Posterior cingulate gyrus (tissue), 11 donors: ENCODE measurements at places on chromosomes 4 and X.

DNA sequence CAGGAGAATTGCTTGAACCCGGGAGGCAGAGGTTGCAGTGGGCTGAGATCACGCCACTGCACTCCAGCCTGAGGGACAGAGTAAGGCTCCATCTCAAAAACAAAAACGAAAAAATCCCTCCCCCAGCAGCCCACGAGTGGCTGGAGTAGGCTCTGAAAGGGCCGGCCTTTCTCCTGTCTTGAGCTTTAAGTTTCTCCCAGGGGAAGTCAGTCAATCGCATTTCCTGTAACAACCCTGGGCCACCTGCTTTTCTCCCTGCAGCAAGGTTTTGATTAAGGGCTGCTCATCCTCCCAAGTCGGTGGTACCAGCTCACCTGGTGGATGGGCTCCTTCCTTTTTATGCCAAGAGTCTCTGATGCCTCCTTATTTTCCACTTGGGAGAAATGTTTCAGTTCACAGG is 2.0 kb upstream of the NYX start:
- no peak for DNase-seq

GRCh38 chrX:15343075-15343476 is 7.8 kb upstream of the PIGA start:
- DNase-seq, result no peak

GRCh38 chr4:13129095-13129494 is 355.0 kb downstream of the RAB28 start:
- no peak for DNase-seq

DNA sequence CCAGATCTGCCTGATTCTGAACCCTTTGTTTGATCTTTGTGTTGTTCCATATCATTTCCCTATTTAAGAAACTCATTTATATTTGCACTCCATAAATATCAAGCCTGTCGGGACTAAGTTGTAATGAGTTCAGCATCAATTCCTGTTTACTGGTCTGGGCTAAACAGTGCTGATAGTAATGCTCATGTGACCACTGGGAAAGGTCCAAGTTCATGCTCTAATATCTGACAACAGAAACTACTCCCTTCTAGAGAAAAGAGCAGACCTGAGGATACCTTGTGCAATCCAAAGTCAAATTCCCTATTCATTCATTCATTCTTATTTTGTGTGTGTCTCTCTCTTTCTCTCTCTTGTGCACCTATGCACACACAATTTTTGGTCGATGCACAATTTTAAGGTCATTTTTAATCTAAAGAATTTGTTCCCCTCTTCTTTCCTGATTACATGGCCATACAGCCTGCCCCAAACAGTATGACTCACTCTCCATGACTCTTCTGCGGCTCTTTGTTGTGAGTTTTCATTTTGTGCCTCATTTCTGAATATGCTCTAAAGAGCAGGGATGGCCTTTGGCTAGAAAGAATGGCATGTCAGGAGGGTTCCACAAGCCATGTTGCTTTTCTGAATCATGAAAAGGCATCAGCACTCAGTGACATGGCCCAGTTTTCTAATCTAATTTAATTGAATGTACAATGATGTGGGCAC is 664.3 kb downstream of the RPA4 start:
- no peak for DNase-seq

DNA sequence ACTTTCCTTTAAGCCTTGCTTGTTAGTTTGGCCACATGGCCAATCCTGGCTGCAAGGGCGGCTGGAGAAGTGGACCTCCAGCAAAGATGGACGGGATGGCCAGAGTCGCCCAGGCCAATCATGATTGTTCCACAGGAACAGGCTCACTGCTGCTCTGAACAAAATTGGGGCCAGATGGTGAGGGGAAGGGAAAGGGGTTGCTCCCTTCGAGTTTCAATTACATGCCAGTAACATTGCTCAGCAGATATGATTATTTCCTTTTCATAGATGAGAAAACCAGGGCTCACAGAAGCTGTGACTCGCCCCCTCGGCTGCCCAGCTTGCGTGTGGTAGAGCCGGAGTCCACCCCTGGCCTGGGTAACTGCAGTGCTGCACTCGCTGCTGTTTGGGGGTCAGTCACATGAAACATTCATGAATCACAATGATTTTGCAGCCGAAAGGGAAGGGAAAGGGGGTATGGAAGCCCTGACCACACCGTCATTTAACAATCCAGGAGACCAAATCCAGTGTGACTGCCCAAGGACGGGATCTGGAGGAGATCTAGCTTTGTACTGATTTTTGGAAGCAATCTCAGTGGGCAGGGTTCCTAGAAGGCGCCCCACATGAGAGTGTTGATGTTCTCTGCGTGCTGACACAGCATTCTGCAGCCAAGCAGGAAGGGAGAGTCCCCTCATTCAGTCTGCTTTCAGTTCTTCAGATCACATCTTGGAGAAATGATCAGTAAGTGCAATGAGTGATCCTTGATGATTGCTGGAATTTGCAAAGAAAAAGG is 77.3 kb upstream of the MSX1 start:
- DNase-seq, result no peak

DNA sequence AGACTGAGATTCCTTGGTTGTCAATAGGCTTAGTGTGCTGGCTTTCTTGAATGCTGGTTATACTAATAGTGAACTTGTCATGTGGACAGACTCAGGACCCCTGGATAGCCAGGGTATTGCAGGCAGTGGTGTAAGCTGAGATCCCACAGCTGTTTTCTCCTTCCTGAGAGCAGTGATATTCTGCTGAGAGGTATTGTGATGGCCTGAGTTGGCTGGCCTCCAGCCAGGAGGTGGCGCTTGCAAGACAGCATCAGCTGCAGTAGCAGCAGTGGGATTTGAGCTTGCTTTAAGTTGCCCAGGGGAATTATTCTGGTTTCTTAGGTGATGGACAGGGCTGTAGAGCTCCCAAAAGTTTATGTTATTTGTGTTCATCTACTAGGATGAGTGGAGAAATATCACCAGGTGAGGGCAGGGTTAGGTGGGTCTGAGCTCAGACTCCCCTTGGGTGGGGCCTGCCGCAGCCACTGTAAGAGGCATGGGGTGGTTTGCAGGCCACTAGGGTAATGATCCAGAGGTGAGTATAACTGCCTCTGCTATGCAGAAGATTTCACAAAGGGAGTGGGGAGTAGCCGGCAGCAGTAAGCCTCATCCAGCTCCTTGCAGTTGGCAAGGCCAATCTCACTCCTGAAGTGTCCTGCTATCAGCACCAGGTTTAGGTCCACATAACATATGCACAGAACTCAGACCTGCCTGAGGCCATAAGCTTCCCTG is 66.2 kb downstream of the IL15 start:
- DNase-seq, result no peak
